ENCODE measurements at places on chromosomes 1 and 21.

DNA sequence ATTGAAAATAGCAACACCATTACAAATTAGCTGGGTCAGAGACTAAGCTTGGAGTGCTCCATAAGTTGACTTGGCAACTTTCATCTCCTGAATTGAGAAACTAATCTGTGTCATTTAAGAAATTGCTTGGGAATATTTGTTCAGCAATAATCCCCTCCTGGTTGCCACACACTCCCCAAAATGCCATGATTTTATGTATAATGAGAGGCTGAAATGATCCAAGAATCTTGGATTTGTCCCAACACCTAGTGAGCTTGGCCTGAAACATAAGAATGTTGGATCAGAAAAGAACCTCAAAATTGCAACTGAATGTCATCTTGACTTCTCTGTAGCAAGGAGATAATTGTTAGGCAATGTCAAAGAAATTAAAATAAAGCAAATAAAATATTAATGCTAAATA lies 805.9 kb upstream of the ADAMTS5 start:
- no peak for ATAC-seq

DNA sequence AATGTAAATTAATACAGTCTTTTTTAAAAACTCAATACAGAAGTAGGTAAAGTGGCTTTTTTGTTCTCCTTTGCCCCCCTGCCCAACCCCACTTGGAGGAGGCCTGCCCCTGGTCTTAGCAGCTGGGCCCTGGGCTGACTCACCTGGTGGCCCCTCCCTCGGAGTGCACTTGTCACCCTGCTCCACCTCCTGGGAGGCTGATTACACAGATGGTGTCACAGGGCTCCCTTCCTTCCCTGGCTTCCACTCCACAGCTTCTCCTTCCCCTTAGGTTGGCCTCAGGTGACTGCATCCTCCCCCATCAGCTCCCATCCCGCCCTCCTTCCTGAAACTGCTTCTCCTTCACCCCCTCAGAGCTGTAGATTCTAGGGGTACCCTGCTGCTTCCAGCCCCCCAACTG lies 11.7 kb upstream of the CAPN9 start:
- no peak for ATAC-seq

DNA sequence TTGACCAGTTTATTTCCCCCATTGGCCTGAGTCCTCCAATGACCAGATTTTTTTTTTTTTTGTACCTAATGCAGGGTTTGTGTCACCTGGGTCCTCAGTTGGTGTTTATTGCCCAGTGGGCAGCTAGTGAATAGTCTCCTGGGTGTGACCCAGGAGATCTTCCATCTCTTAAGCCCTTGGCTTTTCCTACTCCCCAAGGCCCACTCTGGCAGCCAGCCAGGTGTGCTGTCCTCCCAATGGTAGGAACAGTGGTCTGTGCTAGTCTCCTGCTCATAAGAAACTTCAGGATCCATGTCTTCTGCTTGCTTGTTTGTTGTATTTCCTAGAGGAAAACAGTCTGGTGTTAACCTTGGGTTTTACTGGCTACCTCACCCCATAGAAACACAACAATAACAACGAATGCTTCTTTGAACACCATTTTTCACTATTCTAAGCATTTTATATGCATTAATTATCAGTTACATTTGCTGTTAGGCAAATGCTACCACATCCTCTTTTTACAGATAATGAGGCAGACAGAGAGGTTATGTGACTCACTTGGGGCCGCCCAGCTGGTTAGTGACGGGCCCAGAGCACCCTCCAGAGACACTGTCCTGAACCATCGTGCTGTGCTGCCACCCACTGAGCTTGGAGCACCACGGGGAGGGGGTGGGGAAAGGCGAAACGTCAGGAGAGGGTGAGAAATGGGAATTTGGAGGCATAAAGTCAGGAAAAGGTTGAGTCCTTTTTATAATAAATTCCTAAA lies 107.5 kb downstream of the HIVEP3 start:
- ATAC-seq: peak; percentile 92

- ATAC-seq: peak; percentile 36
Measured at GRCh38 chr1:172906778-172907592, 143.8 kb downstream of the TNFSF18 start.

DNA sequence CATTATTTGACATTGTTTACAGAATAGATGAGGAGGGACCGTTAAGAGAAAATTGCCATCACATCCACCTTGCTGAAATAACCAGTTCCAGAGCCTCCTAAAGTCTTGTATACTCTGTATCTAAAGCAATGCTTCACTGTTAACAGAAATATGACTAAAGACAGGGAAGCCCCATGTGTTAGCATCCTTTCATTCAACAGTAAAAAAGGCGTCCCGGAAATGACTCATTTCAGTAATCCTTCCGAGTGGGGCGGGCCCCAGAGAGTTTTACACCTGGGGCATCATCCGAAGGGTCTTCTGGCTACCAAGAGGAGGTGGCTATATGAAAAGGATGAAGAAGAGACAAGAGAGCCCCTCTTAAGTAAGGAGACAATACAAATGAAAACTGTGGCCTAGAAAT lies 227.2 kb downstream of the SLC45A1 start:
- ATAC-seq: peak; percentile 50

GRCh38 chr1:94597701-94598100 lies 56.1 kb upstream of the F3 start:
- no peak for ATAC-seq

DNA sequence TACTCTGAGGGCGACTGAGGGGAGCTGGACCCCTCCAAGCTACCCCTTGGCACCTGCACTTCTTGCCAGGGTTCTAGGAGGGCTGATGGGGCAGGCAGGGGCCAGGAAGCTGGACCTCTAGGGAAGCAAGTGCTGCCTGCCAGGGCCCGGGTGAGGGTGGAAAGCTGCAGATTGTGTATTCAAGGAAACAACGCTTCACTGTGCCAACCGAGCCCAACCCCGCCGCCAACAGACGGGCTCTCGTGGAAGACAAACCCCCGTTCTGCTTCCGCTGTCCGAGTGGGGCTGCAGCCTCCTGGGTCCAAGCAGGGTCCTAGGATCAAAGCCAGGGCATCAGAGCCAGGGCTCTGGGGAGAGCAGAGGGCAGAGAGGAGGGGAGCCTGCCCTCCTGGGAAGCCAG lies 3.2 kb downstream of the EFHD2 start:
- no peak for ATAC-seq

DNA sequence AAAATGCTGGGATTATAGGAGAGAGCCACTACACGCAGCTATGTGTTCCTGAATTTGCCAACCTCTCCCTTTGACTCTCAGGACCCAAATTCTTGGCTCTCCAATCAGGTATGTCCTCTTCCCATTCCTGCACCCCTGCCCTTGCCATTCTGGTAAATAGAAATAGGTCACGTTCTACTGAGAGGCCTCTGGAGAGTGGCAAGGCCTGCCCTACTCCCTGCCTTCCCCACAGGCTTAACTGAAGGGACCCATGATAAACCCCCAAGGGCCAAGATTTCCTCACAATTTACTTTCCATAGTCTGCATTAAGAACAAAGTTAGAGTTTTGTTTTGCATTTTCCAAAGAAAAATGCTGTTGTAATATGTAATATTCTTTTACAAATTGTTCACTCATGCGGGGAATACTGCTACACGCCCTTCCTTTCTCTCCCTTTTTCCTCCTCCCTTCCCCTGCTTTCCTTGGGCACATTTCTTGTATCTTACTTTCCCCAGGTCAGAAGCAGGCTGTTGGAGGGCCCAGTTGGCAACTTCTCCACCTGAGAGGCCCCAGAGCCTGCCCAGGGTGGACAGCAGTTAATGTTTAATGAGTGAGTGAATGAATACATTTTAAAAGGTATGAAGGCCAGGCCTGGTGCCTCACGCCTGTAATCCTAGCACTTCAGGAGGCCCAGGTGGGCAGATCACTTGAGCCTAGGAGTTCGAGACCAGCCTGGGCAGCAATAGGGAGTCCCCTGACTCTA lies 33.9 kb upstream of the PUM1 start:
- ATAC-seq: no peak
